ENCODE measurements at places on chromosomes 2 and 18.

DNA sequence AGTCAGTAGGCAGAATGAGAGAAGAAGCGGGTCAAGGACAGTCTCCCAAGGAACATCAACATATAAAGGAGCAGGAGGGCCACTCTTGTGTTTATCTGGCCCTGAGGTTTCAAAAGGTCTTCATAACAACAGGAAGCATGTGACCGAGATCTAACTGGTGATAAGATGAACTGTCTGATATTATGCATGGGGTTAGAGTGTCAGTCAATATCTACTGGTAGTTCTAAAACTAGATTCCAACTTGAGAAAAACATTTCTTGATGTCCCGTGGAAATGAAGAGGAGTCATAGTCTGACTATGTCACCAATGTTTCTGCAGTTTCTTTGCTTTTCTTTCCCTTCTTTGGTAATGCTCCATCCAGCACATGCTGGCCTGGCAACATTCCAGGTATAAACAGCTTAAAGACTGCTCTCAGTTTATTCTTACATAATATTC, 77.5 kb upstream of the ITPRID2 start:
- DNase-seq: peak; percentile 75

GRCh38 chr2:29583104-29583503, 338.3 kb downstream of the ALK start:
- DNase-seq: no peak

- no peak for DNase-seq
Observed at GRCh38 chr2:45724335-45724734, 72.9 kb downstream of the PRKCE start.

DNA sequence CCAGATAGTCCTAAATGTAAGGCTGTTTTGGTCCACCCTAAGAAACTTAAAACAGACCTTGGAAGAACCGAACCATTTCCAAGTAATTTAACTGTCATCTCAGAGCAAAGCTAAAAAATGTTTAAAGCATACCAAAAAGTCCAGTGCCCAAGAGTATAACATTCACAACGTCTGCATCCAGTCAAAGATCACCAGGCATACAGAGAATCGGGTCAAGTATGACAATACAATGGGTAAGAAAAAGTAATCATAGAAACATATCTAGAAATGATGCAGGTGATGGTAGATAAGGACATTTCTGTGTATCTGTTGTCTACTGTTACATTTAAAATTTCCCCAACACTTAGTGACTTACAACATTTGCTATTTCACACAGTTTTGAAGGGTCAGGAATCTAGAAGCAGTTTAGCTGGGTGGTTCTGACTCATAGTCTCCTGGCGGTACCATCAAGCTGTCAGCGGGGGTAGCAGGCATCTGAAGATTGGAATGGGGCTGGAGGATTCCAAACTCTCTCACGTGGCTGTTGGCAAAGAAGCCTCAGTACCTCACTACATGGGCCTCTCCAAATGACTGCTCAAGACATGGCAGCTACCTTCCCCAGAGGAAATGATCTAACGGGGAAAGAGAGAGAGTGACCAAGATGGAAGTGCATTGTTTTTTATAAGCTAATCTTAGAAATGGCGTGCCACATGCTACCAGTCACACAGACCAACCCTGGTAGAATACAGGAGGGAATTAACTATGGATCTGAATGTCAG, 36.6 kb upstream of the DYNC2LI1 start:
- peak; percentile 81 for DNase-seq

DNA sequence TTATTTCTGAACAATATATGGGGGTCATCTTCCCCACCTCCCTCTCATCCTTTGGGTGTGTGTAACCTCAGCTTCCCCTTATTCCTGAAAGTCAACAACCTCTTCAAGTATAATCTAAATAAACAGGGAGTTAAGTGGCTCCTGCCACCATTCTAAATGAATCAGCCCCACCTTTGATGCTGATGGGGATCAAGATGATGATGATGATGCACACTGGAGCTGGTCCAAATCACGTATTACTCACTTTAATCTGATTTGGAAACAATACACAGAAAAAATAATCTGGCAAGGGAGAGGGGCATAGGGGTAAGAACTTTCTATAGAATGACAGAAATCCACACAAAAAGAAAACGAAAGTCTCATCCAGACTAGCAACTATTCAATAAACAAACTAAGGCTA, 7.1 kb downstream of the ACVR1 start:
- DNase-seq: no peak

DNA sequence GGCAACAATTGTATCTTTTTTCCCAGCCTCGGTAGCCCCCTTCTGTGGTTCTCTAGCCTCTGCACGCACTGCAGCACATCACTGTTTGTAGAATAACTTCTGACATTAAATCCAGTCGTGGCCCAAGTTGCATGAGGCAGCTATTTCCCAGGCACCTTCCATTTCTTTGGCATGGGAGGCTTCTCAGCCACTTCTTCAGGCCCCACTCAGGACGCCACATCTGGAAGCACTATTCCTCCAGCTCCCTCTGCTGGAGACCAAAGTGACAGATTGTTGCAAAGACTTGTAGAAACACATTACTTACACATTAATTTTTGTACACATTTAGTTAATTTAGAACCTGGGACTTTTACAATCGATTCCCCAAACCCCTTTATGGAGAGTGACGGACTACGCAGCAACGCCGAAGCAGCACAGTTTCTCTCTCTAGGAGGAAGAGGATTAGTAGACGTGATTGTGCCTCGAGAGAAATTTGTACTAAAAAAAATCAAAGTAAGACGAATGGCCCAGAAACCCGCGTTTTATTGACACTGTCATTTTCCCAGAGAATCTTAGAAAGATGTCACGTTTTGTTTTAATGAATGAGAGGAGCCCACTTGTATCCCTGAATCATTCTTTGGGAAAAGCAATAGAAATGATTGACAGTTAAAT, 57.8 kb upstream of the RGPD5 start:
- peak; percentile 73 for DNase-seq

GRCh38 chr2:199851501-199851810, 464 bp upstream of the FTCDNL1 start:
- DNase-seq: no peak

DNA sequence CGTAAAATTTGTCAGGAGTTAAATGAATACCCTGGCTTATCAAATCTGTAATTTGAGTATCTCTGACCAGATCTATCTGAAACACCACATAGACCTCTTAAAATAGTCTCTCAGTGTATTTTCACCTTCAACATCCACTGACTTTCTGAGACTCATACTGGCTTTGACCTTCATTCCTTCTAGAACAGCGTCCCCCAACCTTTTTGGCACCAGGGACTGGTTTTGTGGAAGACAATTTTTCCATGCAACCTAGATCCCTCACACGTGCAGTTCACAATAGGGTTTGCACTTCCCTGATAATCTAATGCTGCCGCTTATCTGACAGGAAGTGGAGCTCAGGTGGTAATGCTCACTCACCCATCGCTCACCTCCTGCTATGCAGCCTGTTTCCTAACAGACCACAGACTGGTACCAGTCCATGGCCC, 3.2 kb downstream of the NBAS start:
- DNase-seq: no peak

GRCh38 chr2:134453476-134453875, 199.6 kb downstream of the MGAT5 start:
- no peak for DNase-seq

DNA sequence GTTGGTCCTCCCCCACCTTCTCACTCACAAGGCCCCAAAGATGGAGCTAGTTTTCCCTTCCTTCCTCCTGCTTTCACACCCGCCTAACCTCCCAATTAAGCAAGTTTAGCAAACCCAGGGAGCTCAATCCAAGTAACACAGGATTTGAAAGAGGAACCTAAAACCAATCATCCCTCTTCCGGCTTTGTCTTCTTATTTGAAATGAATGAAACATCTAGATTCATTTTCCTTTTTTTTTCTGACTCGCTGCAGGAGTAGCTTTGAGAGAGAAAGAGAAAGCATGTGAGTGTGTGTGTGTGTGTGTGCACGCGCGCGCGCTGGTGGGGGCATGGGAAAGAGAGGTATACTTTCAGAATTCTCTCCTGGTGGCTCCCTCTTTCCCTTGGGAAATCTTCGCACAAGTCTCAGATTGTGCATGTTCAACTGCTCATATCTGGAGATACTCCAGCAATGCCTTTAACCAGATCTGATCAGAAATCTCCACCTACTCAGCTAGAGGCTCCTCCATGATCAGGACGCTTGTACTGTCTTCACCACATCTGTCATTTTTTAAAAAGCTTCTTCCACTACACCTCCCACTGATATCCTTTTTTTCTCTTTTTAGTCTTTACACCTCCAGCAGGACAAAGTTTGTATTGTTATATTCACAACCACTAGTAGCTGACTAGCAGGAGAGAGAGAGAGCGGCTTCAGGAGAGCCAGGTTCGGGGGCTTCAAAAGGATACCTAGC, 1.7 kb downstream of the SLC8A1 start:
- peak; percentile 78 for DNase-seq

DNA sequence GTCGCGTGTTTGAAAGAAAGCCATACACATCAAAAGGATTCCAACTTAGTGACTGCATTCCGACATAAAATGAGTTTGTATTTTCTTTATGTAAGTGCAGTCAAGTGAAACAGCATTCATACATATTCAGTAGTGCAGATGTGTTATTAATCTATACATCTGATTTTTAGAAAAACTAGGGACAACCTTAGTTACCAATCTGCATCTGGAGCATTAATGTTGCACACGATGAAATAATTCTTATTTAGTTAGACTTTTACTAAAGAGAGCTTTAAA, 1.9 kb downstream of the GORASP2 start:
- no peak for DNase-seq

- DNase-seq: peak; percentile 48
Observed at GRCh38 chr2:150624001-150624401, 136.5 kb upstream of the RND3 start.

DNA sequence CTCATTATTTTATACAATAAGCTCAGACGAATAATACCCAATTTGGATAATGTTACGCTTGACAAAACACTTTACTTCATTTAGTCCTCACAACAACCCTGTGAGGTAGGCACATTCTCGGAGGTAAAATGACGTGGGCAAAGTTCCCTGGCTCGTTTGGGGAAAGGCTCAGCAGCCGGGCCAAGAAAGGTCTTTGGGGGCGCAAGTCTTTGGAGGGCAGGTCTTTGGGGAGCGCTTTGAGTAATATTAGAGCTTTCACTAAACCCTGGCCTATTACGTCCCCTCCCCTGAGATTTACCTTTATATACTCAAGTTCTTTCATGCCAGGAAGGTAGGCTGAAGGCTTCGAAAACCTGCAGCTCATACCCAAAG, 427 bp downstream of the RBKS start:
- peak; percentile 13 for DNase-seq

GRCh38 chr2:128306081-128306930, 12.4 kb downstream of the HS6ST1 start:
- peak; percentile 98 for DNase-seq

- DNase-seq: no peak
Observed at GRCh38 chr18:57587098-57587661, 678 bp upstream of the FECH start.

DNA sequence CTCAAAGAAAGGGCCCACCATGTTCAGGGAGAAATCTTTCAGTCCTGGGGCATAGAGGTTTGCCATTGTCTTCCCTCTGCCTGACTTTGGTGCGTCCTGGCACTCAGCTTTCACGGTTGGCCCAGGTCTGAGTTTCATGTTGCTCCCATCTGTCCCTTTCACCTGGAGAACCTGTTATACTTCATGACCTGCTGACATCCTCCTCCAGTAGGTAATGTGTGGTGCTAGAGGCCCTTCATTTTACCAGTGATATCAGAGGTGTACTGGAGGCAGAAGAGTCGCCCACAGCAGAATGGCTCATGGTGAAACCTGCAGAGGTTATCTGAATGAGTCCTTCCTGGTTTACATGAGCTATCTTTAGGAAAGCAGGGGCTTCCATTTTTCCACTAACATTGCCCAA, 128.8 kb upstream of the DLX2 start:
- no peak for DNase-seq

DNA sequence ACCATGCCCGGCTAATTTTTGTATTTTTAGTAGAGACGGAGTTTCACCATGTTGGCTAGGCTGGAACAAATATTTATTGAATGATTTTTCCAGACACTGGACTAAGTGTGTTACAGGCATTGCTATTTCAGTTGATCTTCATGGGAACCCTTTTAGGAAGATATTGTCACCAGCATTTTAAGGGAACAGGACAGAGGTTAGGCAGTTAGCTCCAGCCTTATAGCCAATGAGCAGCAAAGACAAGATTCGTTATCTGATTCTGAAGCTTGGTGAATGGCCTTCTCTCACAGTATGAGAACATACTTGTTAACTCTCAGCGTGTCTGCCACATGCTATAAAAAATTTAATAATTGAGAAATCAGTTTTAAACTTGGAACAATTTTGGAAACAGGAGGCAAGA, 73.4 kb downstream of the SOCS6 start:
- DNase-seq: no peak

GRCh38 chr2:17620280-17620679, 79.8 kb downstream of the VSNL1 start:
- DNase-seq: peak; percentile 37

DNA sequence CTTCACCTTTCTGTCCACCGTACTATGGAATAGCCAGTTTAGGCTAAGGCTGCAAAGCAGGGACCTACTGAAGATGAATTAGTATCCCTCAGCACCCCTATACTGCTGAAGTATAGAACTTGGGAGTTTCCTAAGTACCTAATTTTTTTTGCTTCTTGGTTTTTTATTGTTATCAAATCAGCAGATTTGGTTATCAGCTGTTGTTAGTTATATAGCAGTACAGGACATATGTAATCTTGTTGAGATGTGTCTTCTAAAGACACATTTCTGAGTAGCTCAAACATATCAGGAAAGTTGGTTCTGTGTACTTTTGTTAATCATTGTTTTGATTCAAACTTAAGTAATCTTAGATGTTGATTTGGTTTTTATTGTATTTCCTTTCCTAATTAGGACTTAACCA, 5.2 kb downstream of the MYL12A start:
- no peak for DNase-seq

- no peak for DNase-seq
Observed at GRCh38 chr2:183079139-183079775, 710 bp downstream of the DUSP19 start.

DNA sequence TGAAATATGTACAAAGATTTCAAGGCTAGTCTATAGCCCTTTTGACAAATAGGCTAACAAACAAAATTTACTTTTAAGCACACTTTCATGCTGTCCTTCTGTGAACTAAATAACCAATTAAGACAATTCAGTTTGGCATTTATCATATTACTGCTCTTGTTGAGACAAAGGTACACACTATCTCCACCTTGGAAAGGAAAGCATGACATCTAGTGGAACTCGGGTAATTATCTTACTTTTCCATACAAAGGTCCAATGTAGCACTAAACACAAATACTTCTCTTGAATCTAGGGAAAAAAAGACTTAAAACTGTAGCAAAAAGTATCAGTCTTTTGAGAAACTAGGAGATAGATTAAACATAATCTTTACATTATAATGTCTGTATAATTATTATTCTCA, 125.0 kb upstream of the CD226 start:
- peak; percentile 42 for DNase-seq

GRCh38 chr18:79647307-79647706, 32.3 kb upstream of the CTDP1 start:
- no peak for DNase-seq

GRCh38 chr2:62539606-62540407, 33.8 kb upstream of the TMEM17 start:
- DNase-seq: no peak

GRCh38 chr18:54205959-54206358, 18.5 kb downstream of the MBD2 start:
- peak; percentile 26 for DNase-seq

- no peak for DNase-seq
Observed at GRCh38 chr2:2547451-2547850, 216.4 kb upstream of the MYT1L start.

GRCh38 chr2:109632158-109632789, 18.1 kb downstream of the SOWAHC start:
- no peak for DNase-seq
